ENCODE measurements at places on chromosomes 2 and 18.

GRCh38 chr2:221343524-221343923 lies 228.6 kb downstream of the EPHA4 start:
- no peak overlapping the region for H3K27ac ChIP-seq
- no peak overlapping the region for H3K4me3 ChIP-seq
- DNase-seq, result no peak
- no peaks in the 10 kb centered on the region for H3K36me3 ChIP-seq
- no peaks in the 10 kb centered on the region for H3K4me1 ChIP-seq

DNA sequence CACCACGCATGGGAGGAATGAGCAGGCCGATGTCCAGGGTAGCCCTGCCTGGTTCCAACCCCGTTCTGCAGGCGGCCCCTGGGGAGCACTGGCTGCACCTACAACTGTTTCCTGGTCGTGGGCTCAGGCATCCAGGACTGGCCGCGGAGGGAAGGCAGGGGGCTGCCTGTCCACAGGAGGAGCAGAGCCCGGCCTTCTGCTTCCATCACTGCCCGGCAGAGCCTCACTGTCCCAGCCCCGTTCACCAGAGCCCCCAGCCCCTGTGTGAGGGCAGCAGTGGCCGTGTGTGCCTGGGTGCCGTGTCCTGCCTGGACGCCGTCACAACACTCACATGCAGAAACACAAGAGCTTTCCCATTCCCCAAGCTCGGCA lies 56.2 kb downstream of the KCNG2 start:
- no peaks in the 10 kb centered on the region for H3K36me3 ChIP-seq
- no peak for DNase-seq
- no peaks in the 10 kb centered on the region for H3K27me3 ChIP-seq
- H3K4me3 ChIP-seq, result no peak overlapping the region

GRCh38 chr2:172375251-172375650 lies 52.1 kb upstream of the ITGA6 start:
- H3K27me3 ChIP-seq, result no peaks in the 10 kb centered on the region
- no peaks in the 10 kb centered on the region for H3K36me3 ChIP-seq
- no peak overlapping the region for H3K4me3 ChIP-seq
- no peak for DNase-seq
- H3K27ac ChIP-seq, result no peak overlapping the region

DNA sequence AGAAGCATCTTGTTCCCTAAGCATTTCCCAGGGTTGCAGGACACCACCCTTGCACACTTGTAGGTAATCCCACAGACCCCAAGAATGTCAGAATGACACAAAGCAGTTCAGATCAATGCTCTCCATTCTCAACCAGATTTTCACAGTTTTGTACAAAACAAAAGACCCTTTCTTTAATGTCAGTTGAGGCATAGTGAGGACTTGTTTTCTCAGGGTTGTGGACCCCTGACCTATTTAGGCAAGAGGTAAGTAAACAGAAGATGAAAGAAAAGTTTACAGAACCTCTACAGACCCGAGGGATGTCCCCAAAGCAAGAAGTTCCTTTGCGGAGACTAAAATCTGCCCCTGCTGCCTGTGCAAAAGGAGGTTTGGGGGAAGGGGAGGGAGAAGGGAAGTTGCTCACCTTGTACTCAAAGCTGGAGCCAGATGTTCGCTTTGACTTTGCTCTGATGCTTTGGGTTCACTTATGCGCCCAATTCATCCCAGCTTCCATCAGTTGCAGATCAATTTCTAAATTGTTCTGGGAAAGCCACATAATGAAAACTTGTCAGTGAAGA lies 635.4 kb downstream of the EPHA4 start:
- no peak for DNase-seq
- H3K4me1 ChIP-seq, result no peaks in the 10 kb centered on the region
- no peaks in the 10 kb centered on the region for H3K36me3 ChIP-seq
- H3K4me3 ChIP-seq, result no peak overlapping the region
- H3K27ac ChIP-seq, result no peak overlapping the region
- no peaks in the 10 kb centered on the region for H3K27me3 ChIP-seq

DNA sequence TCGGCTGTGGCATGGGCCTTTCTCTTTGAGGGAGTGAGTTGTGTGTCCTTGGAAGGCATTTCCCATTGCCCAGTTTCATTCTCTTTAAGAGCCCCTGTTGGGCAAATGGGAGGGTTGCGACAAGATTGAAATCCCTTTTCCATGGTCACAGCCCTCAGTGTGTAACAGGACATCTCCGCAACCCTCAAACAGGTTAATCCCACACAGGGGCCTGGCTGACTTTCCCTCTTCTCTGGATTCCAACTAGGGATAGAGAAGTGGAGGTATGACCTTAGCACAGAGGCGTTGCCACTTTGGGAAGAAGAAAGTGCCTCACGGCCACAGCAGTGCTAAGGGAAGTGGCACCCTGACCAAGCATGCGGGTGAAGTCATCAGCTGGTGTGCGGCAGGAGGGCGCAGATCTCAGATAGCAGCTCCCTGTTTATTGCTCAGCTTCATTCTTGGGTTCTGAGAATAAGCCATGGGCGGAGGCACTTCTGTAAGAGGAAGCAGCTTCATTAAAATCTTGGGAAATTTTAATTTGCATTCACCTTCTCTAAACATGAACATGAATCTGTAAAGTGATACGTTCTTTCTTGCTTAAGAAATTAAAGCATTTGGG lies 256.5 kb downstream of the GBX2 start:
- no peak overlapping the region for H3K4me3 ChIP-seq
- H3K36me3 ChIP-seq, result no peaks in the 10 kb centered on the region
- no peaks in the 10 kb centered on the region for H3K4me1 ChIP-seq
- H3K27me3 ChIP-seq, result no peaks in the 10 kb centered on the region
- no peak for DNase-seq

DNA sequence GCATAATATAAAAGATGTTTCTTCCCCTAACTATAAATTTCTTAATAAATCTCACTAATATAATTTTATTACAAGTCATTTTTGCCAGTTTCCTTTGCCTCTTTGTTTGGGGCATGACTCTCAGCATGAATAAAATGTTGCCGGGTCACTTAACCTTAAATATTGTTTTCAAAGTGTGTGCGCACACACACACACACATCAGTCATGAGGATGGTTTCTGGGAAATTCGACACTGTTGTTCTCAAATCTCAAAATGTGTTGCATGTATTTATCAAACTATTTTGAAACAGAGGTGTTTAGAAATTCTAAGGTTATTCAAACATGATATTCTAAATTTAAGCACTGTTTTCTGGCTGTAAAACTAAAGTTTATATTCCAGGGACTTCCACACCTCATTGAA lies 31.5 kb downstream of the FAP start:
- no peak overlapping the region for H3K27ac ChIP-seq
- H3K27me3 ChIP-seq, result no peaks in the 10 kb centered on the region
- H3K36me3 ChIP-seq, result no peaks in the 10 kb centered on the region
- H3K4me3 ChIP-seq, result no peak overlapping the region
- no peak for DNase-seq
- no peaks in the 10 kb centered on the region for H3K4me1 ChIP-seq

- H3K27me3 ChIP-seq, result no peaks in the 10 kb centered on the region
- H3K27ac ChIP-seq, result peak overlapping the region; percentile 10
- H3K4me3 ChIP-seq, result no peak overlapping the region
- no peak for DNase-seq
Observed at GRCh38 chr2:65053199-65053598, 3.0 kb upstream of the CEP68 start.

- no peak overlapping the region for H3K27ac ChIP-seq
- no peak overlapping the region for H3K4me3 ChIP-seq
- DNase-seq, result no peak
- H3K4me1 ChIP-seq, result no peaks in the 10 kb centered on the region
Observed at GRCh38 chr2:36886664-36887063, 79.7 kb downstream of the STRN start.

- no peaks in the 10 kb centered on the region for H3K36me3 ChIP-seq
- no peak overlapping the region for H3K4me3 ChIP-seq
- no peak for DNase-seq
- no peaks in the 10 kb centered on the region for H3K4me1 ChIP-seq
- H3K27ac ChIP-seq, result no peak overlapping the region
- H3K27me3 ChIP-seq, result no peaks in the 10 kb centered on the region
Observed at GRCh38 chr2:156110890-156111289, 221.6 kb downstream of the NR4A2 start.

DNA sequence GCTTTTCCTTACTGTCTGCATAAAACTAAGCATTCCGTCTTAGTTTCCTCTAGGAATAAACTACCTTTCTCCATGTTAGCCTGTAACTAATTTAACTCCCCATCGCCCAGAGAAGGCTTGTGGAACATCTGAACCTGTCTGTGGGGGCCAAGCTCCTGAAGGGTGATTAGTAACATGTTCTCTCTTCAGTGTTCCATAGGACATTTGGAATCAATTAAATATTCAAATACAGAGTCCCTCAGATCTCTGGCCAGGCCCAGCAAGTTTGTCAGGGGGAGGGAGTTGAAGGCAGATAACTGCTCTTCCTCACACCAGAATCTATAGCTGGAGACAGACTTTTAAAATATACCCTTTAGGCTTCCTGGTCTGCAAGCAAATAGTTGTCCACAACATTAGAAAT lies 8.8 kb downstream of the RDH14 start:
- DNase-seq, result no peak
- H3K27ac ChIP-seq, result no peak overlapping the region
- no peak overlapping the region for H3K4me3 ChIP-seq
- no peaks in the 10 kb centered on the region for H3K27me3 ChIP-seq

DNA sequence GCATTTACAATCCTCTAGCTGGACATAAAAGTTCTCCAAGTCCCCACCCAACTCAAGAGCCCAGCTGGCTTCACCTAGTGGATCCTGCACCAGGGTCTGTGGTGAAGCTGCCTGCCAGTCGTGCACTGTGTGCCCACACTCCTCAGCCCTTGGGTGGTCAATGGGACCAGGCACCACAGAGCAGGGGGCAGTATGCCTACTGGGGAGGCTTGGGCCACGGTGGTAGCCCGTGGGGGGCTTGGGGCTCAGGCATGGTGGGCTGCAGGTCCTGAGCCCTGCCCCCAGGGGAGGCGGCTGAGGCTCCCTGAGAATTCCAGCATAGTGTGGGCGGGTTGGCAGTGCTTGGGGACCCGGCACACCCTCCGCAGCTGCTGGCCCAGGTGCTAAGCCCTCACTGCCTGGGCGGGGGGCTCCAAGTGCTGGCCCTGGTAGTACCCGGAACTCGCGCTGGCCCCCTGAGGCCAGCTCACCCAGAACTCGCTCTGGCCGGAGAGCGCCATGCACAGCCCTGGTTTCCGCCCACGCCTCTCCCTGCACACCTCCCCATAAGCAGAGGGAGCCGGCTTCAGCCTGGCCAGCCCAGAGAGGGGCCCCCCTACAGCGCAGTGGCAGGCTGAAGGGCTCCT lies 1473.4 kb downstream of the SUCLG1 start:
- no peak overlapping the region for H3K4me3 ChIP-seq
- no peak for DNase-seq
